DMS79 treated with DMSO at 0.1 percent for 48 hours (cell line): ENCODE measurements at places on chromosomes 1 and 21.
A peak's percentile ranks its signal among the peaks of the same experiment; 100 is the strongest.

- no peak for DNase-seq
These were observed 110.7 kb downstream of the AK5 start for GRCh38 chr1:77392486-77392885.

DNA sequence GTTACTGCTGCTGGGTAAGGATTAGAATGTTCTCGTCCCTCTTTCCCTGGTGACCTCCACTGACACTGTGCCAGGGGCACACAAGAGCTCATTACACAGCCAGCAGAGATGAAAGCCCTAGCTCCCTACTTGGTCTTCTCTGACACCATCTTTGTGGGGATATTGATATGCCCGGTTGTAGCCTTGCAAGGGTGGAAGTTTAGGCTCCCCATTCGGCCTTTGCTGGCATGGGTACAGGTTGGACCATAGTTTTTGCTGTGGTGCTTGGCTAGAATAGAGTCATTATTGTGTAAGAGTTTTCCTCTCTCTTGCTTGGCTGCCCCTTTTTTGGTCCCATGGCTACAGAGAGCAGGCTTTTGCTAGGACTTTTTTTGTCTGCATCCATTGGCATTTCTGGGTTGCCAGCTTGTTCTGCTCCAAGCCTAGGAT, 12.3 kb downstream of the RAB4A start:
- DNase-seq = no peak

DNA sequence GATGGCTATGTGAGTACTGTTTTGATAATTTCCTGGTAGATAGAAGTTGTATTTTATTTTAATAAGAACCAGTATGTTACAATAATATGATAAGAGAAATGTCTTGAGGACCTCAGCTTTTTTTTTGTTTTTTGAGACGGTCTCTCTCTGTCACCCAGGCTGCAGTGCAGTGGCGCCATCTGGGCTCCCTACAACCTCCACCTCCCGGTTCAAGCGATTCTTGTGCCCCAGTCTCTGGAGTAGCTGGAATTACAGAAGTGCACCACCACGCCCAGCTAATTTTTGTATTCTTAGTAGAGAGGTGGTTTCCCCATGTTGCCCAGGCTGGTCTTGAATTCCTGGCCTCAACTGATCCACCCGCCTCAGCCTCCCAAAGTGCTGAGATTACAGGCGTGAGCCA, 968.1 kb upstream of the ADGRL4 start:
- DNase-seq = no peak

DNA sequence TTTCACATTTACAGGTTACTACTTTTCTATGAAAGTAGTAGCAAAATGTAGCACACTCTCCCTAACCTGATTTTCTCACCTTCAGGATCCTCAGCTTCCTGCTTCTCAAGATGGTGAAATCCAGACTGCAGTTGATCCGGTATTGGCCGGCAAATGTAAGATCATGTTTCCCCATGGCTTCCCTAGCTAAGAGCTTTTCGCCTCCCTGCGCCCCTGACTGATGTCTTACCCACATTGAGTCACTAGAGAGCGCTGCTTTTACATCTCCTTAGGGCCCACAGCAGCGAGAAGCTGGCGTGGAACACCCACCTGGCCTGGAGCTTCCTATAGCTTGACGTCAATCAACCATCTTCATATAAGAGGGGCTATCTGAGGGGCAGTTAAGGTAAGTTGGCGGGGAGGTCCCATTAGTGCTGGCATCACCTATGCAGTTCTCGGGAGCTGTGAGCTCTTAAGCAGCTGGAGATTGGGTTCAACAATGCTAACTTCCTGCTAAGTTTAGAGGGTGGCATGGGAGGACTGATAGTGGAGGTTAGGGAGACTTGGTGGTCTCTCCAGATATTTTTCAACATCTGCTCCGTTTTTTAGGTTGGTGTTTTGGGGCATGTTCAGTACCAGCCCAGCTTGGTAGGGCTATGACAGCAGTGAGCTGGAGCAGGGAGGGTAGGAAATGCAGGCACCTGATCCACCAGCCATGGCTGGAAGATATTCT, 5.5 kb downstream of the PTPN7 start:
- DNase-seq = peak; percentile 33

DNA sequence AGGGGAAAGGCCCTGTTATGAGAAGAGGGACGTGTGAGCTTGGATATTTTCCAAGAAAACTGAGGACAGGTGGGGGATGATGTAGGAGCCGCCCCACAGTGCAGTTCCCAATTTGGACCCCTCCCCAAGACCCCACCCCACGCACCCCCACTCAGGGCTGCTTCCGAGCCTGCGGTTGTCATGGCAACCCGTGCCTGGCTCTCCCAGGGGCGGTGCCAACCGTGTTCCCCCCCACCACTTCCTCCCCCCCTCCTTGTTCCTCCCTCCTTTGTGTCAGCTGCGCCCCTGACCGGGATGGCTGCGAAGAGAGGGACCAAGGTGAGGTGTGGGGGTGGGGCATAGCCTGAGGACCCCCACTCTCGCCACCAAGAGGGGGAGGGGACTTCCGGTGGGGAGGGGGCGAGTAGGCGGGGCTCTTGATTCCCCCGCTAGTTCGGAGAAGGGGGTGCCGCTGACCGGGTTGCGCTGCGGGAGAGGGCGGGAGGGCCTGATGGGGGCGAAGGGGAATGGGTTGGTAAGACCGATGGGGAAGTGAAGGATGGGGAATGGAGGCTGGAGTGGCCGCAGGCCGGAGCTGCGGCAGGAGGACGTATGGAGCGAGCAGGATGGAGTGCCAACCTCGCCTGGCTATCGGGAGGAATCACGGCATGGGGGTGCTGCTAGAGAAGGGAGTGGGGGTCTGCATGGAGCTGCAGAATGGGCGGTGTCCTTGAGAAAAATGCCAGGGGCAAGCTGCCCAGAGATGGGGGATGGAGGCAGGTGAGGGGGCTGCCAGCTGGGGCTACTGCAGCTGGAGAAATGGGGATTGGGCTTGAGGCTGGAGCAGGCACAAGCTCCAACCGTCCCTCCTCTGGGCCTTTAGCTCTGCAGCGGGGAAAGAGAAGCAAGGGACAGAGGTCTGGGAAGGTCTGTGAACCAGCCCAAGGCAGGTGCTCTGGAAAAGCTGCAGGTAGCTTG, 953 bp downstream of the TRIM46 start:
- peak; percentile 77 for DNase-seq

DNA sequence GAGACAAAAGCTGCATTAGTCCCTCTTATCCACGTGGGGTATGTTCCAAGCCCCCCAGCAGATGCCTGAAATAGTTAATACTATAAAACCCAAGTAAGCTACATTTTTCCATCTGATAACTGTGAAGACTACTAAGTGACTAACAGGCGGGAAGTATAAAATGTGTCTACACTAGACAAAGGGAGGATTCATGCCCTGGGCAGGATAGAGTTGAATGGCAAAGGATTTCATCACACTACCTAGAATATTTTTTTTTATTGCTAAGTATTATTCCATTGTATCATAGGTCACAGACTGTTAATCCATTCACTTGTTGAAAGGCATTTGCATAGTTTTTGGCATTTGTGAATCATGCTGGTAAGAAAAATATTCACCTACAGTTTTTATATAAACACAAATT, 26.4 kb upstream of the CFHR4 start:
- no peak for DNase-seq

DNA sequence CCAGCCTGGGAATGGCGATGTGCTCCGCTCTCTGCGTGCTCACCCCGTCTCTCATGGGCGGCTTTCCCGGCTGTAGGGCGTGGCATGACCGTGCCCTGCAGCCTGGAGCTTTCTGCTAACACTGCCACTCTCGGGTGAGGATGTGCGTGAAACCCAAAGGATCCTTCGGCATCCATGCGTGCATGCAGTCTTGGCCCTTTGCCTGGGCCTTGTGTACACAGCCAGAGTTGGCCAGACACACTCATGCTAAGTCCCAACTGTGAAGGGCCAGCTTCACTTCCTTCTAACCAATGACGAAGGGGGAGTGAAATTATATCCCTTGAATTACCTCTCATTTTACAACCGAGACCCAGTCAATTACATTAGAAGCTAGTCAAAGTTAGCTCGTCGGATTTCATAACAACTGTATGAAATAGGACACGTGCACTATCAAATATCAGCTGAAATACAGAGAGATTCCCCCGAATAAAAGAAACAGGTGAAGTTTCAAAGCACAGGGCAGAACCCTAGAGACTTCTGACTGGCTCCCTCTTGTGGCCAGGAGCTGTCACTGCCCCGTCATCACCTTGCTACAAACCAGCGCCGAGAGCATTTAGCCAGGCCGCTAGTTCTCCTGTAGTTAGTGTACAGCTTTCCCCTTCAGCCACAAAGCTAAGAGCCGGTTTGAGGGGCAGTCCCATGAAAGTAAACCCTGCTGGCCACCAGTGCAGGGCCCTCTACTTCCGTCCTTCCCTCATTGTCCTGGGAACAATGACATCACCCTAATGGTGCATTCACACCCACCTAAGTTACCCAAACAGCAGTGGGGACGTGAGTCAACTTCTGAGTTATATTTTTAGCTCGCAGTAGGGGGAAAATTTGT, 63.4 kb upstream of the COA6 start:
- peak; percentile 95 for DNase-seq

DNA sequence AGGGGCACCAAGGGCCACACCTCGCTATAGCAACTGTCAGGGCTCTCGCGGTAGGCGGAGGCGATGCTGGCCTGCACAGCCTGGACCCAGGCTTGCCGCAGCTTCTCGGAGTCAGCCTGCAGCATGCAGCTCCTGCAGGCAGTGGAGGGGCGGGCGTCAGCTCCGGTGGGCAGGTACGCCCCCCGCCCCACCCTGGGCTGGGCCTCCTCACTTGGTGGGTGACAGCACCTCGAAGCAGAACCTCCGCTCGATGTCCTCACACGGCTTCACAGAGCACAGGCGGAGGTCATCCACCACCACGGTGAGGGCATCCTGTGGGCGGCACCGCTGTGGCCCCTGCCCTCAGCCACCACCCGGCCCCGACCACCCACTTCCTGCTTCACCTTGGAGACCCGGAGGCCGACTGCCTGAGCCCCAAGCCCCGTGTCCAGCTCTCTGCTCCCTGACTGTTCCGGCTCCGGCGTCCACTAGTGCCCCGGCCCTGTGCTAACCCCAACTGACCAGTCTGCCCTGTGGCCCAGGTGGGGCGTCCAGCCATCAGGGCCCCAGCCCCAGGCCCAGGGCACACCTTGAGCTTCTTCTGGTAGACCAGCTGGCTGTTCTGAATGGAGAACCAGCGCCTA, 9.8 kb downstream of the ACAP3 start:
- no peak for DNase-seq

- DNase-seq = no peak
These were observed 76.6 kb downstream of the DMRTA2 start for GRCh38 chr1:50346621-50347020.

DNA sequence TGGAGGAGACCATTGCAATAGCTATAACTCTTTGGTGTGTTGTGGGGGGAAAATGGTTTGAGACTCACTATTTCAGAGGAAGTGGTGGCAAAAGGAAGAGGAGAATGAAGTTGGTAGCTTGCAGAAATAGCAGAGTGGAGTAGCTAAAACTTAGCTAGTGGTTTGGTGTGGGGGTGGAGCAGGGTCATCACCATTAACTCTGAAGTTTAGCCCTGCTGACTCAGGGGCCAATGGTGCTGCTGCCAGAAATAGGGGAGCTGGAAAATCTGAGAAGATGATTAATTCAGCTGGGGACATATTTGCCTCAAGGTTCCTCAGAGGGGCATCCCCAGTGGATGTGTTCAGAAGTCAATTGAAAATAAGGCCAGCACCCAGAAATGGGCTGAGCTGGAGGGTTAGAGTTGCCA, 65.4 kb downstream of the RUNX1 start:
- no peak for DNase-seq

- no peak for DNase-seq
These were observed 20.9 kb downstream of the SLC9A1 start for GRCh38 chr1:27133991-27134390.

DNA sequence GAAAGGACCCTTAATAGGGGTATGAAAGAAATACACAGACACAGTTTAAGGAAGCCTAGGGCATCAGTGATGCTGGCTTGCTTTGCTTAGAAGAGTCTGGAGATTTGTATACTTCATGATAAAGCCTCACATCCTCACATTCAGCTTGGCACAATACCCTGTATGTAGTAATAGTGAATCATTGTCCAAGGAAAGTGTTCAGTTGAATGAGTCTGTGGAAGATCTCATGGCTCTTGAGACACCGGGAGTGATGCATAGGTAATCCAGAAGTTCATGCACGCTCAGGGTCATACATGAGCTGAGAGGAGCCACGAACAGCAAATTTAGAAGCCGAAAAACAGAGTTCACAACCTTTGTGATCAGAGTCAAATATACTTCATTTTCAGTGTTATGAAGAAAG, 537.2 kb upstream of the TMPRSS15 start:
- no peak for DNase-seq

- DNase-seq = no peak
These were observed 235.4 kb downstream of the TPR start for GRCh38 chr1:186139701-186140100.

DNA sequence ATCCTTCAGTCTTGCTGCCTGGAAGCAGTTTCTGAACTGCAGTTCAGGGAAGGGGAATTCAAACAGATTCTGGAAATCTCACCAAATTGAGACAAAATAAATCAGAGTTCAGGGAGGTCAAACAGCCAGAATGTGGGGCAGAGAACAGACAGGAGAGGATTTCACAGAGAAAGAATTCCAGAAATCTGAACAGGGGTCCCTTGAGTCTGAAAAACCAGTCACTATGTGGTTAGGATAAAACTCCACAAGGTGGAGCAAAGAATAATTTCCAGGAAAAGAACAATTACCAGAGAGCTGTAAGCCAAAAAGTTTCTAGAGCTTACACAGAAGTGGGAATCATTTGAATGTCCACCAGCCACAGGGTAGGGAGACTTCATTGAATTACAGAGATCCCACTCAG, 84.7 kb downstream of the URB2 start:
- no peak for DNase-seq

DNA sequence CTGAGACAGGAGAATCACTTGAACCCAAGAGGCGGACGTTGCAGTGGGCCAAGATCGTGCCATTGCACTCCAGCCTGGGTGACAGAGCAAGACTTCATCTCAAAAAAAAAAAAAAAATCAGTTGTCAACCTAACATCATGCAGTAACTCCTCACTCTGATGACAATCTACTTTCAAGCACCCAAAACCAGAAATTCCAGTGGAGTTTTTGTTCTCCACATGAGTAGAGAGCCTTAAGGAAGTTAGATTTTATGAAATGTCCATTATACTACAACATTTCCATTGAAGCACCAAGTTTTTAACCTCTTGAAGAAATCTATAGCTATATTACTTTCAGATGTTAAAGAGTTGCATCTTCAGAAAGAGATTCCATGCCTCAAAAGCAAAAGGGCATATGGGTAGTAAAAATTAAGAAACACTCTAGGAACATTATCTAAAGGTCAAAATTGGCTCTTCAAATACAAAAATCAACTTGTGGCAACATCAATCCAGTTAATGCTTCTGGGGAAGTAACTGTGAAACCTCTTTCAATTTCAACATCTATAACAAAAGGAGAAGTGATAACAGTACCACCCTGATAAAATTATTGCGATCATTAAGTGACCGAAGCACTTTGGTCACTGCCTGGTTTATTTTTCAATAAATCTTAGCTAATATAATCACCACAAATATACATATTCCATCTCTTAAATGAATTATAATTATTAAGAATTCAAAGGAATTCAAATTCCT, 7.7 kb downstream of the LPGAT1 start:
- DNase-seq = no peak

- DNase-seq = no peak
These were observed 30.3 kb upstream of the CEP350 start for GRCh38 chr1:179924268-179924667.
